Activated naive CD8-positive, alpha-beta T cell treated with anti-CD3 and anti-CD28 coated beads, Interleukin-2, amount 50 U/mL, for 16 hours (primary cell): ENCODE measurements at places on chromosomes 3 and 15.

DNA sequence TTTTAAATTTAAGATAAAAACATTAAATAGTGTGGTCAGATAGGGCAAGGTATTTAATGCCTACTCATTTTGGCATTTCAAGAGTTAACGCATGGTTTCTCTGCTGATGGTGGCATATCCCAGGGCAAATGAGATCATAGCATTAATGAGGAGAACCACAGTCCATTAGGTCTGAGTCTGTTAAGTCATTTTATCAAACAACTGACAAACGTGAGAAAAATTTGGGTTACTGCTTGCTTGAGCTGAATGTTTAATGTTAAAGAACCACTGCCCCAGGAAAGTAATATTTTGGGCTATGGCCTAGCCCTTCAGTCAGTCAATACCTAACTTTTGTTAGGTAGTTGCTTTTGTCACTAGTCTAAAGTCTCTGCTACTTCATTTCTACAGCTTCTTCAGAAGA lies 37.9 kb upstream of the SLC2A2 start:
- DNase-seq: no peak

GRCh38 chr15:66132251-66132816 lies 121.2 kb downstream of the MEGF11 start:
- DNase-seq: no peak

DNA sequence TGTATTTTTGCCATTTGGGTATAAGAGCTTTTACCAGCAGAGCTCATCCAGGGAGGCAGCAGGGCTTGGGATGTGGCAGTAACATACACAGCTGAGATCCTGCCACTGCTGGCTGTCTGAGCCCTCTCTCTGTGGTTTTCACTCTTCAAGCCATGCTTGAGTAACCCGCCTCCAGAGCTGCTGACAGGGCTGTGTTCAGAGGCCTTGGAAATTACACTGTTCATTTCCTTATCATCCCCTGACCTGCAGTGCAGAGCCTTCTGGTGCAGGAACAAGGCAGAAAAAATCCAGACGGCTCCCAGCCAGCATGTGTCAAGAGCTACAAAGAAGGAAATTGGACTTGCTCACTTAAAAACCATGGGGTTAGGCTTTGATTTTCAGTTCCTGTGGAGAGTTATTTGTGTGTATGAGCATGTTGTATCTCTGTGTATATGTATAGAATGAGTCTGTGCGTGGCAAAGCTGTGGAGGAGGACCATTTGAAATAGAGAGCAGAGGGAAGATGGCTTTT lies 47.0 kb downstream of the ZNF609 start:
- no peak for DNase-seq

- no peak for DNase-seq
Measured at GRCh38 chr3:23198801-23199200, 4.3 kb upstream of the UBE2E2 start.

GRCh38 chr3:171385086-171385485 lies 75.1 kb downstream of the TNIK start:
- no peak for DNase-seq

DNA sequence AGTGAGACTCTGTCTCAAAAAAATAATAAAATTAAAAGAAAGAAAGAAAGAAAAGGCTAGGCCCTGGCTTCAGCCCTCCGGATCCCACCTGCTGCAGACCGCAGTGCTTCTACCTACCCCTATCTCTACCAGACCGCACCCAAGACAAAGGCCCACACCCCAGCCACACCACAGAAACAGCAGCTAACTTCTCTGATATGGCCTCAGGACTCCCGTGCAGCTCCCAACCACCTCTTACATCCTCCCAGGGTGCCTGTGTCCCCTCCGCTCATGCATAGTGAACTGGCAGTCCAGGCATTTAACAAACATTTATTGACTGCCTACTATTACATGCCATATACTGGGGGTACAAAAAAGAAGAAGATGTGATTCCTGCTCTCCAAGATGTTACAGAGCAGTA lies 6.9 kb upstream of the HTR3C start:
- no peak for DNase-seq

DNA sequence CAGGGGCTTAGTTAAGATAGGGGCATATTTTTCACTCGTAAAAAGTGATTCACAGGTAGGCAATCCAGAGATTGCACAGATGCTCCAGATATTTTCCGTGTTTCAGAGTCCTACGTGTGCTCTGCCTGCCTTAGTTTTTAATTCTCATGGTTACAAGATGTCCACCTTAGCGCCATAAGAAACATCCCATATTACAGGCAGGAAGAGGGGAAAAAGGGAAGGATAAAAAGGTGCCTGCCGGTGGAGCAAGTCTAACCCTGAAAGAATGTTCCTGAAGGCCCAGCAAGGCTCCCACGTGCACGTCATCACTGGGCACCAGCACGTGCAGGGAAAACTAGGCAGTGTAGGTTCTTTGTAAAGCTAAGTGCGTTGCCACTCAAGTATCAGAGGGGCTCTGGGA lies 10.1 kb upstream of the MOBP start:
- no peak for DNase-seq

- no peak for DNase-seq
Measured at GRCh38 chr3:14598143-14598569, 53.4 kb upstream of the CCDC174 start.

DNA sequence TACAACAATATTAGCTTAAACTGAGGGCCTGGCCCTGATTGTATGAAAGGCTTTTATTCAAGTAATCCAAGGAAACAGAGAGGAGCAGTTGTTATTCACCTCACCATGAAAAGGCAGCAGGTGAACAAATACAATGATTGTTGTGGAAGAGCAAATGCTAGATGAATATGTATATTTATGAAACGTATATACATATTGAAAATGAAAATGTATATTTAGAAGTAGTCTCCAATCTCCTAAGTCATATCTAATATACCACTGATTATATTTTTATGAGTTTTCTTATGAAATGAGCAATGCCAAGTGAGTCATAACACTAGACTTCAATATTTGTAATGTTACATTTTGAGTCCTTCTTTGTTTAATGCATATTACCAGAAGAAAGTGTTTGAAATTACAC lies 116.2 kb upstream of the KCNMB2 start:
- DNase-seq: no peak

DNA sequence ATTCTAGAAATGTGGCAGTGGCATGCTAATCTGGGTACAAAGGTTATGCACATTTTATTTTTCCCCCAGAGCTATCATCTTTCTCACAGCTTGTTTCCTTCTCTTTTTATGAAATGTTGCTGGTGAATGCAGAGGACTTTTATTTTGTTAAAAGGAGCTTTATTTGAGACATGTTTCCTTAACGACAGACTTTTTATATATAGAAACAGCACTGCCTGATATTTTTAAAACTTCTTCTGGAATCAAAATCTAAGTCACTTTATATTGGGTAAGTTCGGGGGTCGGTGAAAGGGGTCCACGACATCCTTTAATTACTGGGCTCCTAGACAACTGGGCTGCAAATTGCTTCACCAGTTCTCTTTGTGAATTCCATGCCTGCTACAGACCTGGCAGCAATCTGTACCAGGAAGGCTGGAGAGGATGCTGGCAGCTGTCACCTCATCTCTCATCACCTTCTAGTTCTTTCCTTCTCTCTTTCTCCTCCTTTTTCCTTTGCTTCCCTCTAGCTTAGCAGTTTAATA lies 464.7 kb downstream of the PDCD6IP start:
- no peak for DNase-seq

DNA sequence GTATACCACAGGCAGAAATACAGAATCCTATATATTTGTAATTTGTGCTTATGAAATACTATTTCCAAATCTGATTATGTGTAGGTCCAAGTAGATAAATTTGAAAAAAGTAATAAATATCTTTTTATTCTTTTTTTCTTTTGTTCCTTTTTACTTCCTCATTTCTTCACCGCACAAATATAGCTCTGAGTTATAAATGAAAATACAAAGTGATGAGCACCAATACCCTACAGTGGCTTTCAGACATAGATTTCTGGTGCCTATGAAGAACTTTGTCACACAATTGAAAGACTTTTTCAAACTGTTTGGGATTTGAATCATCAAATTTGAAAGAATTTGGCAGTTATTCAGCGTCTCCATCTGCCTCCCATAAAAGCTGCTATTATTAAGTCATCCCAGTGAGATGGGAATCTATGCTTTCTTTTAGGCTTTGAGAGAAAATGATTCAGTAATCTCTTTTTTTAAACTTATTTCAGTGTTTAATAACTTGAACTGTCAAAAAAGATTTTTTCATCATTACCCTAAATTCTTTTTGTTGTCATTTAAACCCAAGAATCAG lies 363.6 kb upstream of the GOLIM4 start:
- DNase-seq: no peak

DNA sequence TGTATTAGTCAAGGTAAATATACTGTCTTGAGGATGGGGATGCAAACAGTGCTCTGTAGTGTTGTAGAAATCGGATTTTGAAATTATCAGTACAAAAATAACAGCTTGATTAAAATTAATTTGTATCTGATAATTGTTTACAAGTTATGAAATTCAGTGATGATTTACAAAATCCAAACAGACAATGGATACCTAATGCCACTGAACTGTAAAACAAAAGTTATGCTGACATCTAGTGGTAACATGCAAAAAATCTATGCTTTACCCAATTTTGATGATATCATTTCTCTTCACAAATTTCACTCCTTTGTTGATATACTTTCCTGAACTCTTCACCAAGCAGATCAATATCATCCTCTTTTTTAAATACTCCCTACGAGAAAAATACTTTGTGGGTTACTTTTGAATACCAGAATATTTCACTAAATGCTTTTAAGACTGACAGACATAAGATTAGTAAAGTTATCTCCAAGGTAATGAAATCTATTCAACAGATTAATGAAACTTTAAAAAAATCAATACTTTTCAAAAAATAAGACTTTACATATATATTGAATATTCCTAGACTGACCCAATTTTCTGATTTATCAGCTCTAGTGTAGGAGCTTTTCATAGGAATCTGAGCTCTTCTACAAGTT lies 36.0 kb downstream of the MNS1 start:
- DNase-seq: no peak

DNA sequence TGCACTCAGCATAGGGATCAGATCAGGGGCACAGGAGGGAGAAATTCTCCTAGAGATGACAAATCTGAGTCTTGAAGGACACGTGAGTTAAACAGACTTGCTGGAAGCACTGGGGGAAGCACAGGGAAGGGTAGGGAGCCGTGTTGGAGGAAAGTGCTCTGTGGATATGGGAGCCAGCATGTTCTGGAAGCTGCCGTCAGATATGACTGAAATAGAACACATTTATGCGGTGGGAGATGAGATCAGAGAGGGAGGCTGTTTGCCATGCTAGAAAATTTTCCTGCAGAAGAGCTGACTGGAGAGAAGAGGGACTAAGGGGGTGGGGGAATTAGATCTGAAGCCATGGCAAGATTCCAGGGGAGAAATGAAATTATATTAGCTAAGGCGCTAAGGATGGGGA lies 1.8 kb downstream of the TAMM41 start:
- DNase-seq: no peak

DNA sequence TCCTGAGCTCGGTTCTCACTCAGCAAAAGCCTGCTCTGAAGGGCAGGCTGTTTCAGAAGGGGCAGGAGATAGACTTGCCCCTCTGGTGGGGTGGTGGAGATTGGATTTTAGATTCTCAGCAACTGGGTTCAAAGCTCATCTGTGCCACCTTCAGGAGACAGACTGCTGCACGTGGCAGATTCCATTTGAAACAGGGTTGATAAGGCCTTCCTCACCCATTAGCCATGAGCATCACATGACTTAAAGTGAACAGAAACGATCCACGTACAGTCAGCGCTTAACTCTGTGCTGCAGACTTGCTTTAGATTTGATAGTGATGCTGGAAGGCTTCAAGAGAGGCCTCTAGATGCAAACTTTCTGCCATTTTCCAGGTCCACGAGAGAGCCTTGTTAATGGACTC lies 35.0 kb upstream of the MGLL start:
- DNase-seq: no peak

GRCh38 chr3:103167850-103168249 lies 733.0 kb downstream of the ZPLD1 start:
- DNase-seq: no peak

DNA sequence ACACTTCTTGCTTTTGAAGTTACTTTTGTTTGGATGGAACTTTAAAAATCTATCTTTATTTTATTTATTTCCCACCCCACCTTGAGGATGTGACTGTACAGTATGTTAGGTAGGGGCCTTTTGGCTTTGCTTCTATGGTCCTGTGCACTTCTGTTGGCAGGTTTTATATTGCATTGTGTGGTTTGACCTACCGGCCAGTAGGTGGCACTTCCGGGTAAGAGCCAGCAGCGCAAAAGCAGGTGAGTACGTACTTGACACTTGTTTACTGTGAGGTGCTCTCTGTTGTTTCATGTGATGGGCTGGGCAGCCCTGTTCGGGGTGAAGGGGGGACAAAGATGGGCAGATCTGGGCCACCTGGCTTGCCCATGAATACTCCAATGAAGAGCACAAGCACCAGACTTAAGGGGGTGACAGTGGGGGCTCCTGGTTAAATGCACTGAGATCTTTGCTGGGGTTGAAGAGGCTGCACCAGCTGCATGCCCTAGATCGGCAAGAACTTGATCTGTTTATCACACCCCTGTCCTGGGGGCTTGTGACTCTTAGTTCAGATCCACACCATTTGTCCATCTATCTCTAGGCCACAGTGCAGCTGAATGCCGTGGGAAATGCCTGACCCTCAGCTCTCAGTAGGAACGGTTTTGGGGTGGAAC lies 131.6 kb downstream of the NLGN1 start:
- DNase-seq: no peak

DNA sequence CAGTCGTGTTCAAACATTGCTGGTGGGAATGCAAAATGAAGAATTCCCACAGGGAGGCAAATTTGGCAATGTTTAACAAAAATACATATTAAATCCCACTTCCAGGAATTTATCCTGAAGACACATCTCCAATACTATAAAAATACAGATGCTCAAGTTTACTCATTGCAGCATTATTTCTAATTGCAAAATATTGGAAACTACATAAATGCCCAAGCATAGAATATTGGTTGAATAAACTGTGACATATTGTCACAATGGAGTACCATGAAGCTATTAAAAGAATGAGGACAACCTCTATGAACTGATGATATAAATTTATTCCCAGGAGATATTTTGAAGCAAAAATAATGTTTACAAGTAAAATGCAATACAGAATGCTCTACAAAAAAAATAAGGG lies 49.7 kb upstream of the UBE2E2 start:
- no peak for DNase-seq

GRCh38 chr15:39498629-39499028 lies 82.2 kb upstream of the THBS1 start:
- no peak for DNase-seq

- DNase-seq: no peak
Measured at GRCh38 chr3:111730143-111730542, 128.9 kb upstream of the PHLDB2 start.

GRCh38 chr3:28476194-28476593 lies 127.6 kb upstream of the AZI2 start:
- no peak for DNase-seq
